GM20000 (cell line): ENCODE measurements at places on chromosomes 11 and 22.

DNA sequence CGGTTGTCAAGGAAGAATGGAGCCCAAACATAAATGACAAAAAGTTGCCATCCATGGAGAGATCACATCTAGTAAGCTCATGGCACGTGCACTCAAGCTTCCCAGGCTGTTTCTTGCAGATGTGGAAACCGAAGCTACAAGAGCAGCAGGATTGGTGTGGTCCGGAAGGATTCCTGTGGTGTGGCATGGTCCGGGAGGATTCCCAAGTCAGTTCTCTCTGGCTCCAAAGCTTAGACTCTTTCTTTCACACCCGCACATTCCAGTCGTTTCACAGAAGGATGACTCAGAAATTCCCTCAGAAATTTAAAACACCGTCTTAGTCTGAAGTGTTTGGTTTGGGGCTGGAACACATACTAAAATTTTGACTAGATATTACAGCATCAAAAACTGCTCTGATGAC is 78.0 kb upstream of the DRD2 start:
- DNase-seq: no peak

- DNase-seq: no peak
Measured at GRCh38 chr11:81421251-81421860, 1312.3 kb downstream of the FAM181B start.

DNA sequence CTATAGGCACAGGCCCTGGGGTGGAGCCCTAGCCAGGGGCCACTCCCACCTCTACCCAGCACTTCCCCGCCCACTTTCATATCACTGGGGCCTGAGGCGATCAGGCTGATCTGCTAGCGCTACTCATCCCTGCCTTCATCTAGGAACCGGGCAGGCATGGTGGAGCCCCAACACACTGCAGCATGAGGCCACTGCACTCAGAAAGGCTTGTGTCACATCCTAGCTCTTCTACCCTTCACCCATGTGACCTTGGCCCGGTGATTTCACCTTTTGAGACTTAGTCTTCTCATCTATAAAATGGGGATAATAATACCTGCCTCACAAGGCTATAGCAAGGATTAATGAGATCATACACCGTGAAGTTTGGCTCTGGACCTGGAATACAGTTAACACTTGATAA is 18.1 kb upstream of the GDPD5 start:
- DNase-seq: no peak

DNA sequence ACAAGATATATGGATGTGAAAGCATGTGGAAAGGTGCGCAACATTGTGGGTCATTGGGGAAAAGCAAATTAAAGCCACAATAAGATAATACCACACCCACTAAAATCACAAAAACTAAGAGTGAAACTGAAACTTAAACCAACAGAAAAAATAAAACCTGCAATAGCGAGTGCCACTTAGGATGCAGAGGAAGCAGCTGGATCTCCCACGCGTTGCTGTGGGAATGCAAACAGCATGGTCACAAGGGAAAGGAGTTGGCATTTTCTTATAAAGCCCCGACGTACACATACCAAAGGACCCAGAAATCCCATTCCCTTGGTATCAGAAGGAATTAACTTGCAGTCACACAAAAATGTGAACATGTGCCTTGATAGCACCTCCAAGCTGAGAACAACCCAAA is 712.0 kb downstream of the TBC1D22A start:
- DNase-seq: no peak

DNA sequence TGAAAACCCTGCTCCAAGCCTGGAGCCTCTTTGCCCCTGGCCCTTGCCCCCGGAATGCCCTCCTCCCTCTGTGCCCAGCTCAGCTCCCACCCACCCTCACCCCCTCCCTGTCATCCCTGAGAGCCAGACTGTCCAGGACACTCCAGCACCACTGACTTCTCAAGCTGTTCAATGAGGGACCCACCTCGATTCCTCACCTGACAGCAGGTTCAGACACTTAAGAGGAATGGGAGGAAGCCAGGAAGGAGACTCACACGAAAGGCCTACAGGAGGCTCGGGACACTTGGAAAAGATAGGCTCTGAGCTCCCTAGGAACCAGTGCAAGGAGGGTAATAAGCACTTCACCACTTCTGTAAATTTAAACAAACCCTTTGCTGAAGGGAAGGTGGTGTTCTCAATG is 35.8 kb downstream of the IGLL5 start:
- no peak for DNase-seq

DNA sequence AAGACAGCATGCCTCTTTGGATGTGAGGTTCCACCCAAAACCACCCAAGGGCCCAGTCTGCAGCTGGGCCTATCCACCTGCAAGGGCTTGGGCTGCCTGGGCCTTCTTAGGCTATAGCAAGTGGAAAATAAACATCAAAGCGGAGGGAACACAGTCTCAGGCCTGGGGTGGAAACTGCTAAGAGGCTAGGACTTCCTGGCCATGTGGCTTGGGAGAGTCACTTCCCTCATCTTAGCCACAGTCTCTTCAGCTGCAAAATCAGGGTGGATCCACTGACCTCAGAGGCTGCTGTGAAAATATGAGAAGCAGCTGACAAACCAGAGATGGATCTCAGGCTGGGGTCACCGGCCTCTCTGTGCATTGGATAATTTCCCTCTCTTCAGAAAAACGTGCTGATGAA is 30.6 kb upstream of the TFIP11 start:
- no peak for DNase-seq

- DNase-seq: no peak
Measured at GRCh38 chr11:61152816-61153592, 8.2 kb downstream of the VPS37C start.

GRCh38 chr11:9821008-9821752 is 157.3 kb downstream of the SWAP70 start:
- DNase-seq: no peak

DNA sequence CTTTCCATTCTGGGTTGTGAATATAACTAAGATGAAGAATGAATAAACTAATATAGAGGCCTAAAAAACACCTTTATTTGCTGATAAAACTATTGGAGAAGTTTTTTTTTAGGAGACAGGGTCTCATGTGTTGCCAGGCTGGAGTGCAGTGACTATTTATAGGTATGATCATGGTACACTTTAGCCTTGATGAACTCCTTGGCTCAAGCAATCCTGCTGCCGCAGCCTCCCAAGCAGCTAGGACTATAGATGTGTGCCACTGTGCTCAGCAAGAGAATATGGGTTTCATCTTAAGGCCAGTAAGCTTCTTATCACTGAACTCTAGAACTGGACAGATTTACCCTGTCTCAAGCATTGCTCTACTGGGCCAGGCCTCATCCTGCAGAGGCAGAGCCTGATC is 26.6 kb downstream of the CCDC90B start:
- DNase-seq: no peak

DNA sequence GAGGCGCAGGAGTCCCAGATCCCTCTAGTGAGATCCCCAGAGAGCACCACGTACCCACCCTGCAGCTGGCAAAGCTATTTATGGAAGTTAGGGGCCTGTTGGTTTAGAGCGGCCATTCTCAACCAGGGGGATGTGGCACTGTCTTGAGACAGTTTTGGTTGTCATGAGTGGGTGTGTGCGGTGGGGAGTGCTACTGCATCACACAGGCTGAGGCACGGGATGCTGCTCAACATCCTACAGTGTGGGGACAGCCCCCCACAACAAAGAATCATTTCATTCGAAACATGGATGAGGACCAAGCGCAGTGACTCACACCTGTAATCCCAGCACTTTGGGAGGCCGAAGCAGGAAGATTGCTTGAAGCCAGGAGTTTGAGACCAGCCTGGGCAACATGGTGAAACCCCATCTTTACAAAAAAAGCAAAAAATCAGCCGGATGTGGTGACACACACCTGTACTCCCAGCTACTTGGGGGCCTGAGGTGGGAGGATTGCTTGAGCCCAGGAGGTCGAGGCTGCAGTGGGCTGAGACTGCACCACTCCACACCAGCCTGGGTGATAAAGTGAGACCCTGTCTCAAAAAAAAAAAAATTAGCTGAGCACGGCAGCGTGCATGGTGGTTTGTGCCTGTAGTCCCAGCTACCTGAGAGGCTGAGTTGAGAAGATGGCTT is 28.2 kb downstream of the GGT5 start:
- no peak for DNase-seq

DNA sequence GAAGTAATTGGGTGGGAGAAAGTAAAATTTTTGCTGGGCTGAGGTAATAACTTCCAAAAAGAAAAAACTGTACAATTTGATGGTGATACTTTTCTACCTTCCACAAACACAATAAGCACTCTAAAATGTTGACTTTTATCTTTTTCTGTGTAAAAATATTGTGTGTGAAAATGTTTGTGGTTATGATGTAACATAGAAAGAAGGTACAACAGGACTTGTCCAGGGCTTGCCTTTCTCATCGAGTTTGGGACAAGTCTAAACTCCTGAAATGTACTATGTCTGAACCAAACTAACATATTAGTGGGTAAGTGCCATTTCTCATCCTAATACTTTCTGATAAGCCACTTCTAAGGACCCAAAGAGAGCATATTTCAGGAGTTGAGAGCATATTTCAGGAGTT is 174.2 kb upstream of the PDGFD start:
- DNase-seq: no peak

DNA sequence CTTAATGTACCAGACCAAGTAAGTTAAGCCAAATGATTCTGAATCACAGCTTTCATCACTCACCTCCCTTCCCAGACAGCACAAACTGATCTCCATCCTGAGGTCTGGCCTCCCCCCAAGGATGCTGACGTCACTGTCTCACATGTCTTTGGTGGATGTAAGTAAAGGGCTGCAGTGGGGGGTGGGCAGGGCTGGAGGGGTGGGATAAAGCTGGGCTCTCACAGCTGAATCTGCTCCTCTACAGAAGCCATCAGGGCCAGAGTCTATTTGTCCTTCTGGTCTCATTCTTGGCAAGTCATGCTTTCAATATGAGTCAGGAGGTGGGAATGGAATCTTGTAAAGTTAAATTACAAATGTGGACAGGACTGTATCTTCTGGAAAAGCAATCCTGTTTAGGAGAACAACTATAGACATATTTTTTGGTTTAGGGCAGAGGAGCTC is 32.7 kb downstream of the P4HA3 start:
- DNase-seq: no peak

DNA sequence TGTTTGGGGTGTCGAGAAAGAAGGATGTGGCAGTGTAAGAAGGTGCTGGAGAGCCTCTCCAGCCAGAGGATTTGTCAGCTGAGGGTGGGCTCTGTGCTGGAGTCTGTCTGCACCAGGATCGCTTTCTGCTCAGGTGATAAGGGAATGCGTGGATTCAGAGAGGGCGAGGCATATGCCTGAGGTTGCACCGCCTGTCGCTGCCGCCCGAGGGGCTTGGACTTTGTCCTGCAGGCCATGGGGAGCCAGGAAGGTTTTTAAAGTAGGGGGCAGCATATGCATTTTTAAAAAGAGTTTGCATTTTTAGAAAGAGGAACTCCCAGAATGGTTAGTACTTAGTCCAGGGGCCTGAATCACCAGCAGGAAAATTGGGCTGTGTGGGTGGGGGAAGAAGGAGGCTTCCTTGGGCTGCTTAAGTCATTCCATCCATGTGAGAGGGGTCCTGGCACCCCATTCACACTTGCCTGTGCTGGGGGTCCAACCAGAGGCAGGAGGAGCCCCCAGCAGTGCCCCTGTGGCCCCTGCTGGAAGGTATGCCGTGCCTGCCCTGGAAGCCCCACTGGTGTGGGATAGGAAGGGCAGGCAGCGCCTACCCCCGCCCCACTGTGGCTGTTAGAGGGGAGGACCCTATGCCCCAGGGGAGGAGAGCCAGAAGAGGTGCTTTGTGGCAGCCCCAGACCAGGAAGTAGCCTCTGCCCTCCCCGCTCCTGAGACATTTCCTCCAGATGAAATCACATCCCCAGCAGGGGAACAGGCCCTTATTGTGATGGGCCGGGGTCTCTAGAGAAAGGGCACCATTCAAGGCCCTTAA is 35.8 kb upstream of the MYRF start:
- DNase-seq: no peak

DNA sequence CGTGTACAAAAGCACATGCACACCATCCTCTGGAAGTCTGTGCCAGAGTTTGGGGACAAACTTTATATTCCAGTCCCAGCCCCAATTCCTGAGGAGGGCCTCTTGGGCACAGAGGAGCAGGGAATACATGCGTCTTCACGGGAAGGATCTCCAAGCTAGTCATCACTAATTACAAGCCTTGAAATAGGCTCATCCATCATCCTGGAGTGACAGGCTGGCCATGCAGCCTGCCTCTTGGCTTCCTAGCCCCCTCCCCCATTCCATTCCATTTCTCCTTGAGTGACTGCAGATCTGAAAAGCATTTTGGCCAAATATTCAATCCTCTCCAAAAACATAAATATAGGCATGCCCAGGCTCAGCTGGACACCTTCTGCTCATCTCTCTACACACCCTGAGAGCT is 24.8 kb downstream of the SERPING1 start:
- no peak for DNase-seq

- DNase-seq: no peak
Measured at GRCh38 chr11:64322925-64323260, 5.0 kb downstream of the PRDX5 start.

- DNase-seq: no peak
Measured at GRCh38 chr22:27876684-27877083, 42.4 kb downstream of the PITPNB start.

GRCh38 chr11:108137212-108137611 is 15.8 kb downstream of the ACAT1 start:
- no peak for DNase-seq

GRCh38 chr11:60985991-60986915 is 14.8 kb downstream of the CD6 start:
- no peak for DNase-seq

DNA sequence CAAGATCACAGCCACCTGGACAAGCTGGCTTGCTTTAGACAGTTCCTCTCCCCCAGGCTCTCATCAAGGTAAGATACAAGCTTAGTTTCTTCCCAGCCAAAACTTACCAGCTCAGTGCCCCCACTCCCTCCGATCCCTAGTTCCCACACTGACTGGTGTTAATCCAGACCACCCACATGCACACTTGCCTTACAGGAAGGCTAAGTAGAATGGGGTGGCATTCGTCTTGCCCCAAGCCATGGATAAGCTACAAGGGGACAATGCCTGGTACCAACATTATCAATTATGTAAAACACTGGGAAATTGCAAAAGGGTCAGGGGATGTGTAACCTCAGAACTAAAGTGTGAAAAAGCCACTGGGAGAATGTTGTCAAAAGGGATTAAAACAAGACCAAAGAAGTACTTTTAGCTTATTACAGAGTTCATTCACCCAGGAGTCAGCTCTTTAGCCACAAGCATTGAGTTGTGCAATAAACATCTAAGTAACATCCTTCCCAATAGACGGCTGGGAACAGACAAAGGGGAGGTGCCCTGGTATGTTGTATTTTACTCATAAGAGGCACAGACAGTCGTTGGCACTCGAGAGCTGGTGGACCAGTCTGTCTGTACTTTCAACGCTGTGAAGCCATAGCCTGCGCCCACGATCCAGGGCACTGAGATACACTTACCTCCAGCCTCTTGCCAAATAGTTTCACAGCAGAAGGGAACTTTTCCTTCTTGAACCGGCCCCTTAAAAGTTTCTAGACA is 1.1 kb downstream of the DHCR7 start:
- DNase-seq: no peak

GRCh38 chr11:132898021-132898420 is 634.3 kb downstream of the OPCML start:
- DNase-seq: no peak

GRCh38 chr11:1118755-1119603 is 38.8 kb upstream of the MUC5AC start:
- DNase-seq: no peak
